Esophagus muscularis mucosa (tissue), 4 donors: ENCODE measurements at places on chromosomes 6 and 20. TPM values are rescaled to one million over a fixed set of nuclear protein-coding genes. Genes with fewer than 3 reads are reported as not detected.

TOMM34 gene
- total RNA-seq, result 14.8 TPM

HTR1E gene
- total RNA-seq, result 0.17 TPM

KIFC1 gene
- total RNA-seq, result 0.39 TPM

LRFN2 gene
- total RNA-seq, result not detected

PRDM13 gene
- not detected for total RNA-seq

POM121L2 gene
- total RNA-seq, result not detected

NT5E gene
- 10.4 TPM for total RNA-seq

PSMF1 gene
- 72.9 TPM for total RNA-seq

DLK2 gene
- total RNA-seq, result not detected

SLA2 gene
- 0.26 TPM for total RNA-seq

CNR1 gene
- 25.7 TPM for total RNA-seq

BEND6 gene
- total RNA-seq, result 1.7 TPM

CD24 gene
- total RNA-seq, result 10.4 TPM

SIRPA gene
- 19.5 TPM for total RNA-seq

TP53TG5 gene
- total RNA-seq, result not detected

TSHZ2 gene
- 10.3 TPM for total RNA-seq

HLA-DQA1 gene
- 8.4 TPM for total RNA-seq

OPRM1 gene
- total RNA-seq, result 0.40 TPM

SLC17A3 gene
- total RNA-seq, result not detected

LRP11 gene
- total RNA-seq, result 15.0 TPM

PNLDC1 gene
- not detected for total RNA-seq

BPIFB1 gene
- not detected for total RNA-seq

GINS1 gene
- 0.52 TPM for total RNA-seq

SDCBP2 gene
- total RNA-seq, result 4.4 TPM

TRIM26 gene
- 33.6 TPM for total RNA-seq

MOXD1 gene
- total RNA-seq, result 32.2 TPM

TCF21 gene
- 44.5 TPM for total RNA-seq

PPP1R14C gene
- total RNA-seq, result not detected

FRS3 gene
- total RNA-seq, result 9.9 TPM

TMEM74B gene
- 0.83 TPM for total RNA-seq

POPDC3 gene
- not detected for total RNA-seq

DDX43 gene
- total RNA-seq, result 1.2 TPM

ATP6V1G2 gene
- 2.1 TPM for total RNA-seq

FAM83C gene
- not detected for total RNA-seq

KCNK16 gene
- not detected for total RNA-seq

OXT gene
- total RNA-seq, result not detected

BPI gene
- not detected for total RNA-seq
